ENCODE measurements at places on chromosomes 4 and X.

- peak; percentile 19 for DNase-seq
Observed at GRCh38 chrX:37776987-37777325, 2.9 kb upstream of the CYBB start.

GRCh38 chr4:72302981-72303704 lies 265.9 kb downstream of the ADAMTS3 start:
- peak; percentile 8 for DNase-seq

DNA sequence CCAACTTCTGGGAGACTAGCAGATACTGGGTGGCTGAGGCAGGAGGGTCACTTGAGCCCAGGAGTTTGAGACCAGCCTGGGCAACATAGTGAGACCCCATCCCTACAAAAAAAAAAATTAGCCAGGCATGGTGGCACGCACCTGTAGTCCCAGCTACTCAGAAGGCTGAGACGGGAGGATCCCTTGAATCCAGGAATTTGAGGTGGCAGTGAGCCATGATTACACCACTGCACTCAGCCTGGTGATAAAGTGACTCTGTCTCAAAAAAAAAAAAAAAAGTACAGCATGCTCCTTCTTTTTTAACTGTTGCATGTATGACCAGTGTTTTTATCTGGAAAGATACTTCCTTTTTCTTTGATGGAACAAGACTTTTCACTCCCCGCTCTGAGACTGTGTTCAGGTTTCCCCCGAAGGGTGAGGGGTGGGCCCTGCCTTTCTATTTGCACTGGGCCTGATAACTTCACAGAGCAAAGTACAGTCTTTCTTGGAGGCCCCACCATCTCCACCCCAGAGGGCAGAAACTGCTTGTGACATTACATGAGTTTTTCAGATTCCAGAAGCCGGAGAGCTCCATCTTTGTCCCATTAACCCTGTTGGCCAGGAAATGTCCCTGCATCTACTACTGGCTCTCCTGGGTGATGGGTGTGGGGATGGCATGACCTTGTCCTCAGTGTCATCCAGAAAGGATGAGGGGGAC lies 35.2 kb downstream of the NYX start:
- no peak for DNase-seq

DNA sequence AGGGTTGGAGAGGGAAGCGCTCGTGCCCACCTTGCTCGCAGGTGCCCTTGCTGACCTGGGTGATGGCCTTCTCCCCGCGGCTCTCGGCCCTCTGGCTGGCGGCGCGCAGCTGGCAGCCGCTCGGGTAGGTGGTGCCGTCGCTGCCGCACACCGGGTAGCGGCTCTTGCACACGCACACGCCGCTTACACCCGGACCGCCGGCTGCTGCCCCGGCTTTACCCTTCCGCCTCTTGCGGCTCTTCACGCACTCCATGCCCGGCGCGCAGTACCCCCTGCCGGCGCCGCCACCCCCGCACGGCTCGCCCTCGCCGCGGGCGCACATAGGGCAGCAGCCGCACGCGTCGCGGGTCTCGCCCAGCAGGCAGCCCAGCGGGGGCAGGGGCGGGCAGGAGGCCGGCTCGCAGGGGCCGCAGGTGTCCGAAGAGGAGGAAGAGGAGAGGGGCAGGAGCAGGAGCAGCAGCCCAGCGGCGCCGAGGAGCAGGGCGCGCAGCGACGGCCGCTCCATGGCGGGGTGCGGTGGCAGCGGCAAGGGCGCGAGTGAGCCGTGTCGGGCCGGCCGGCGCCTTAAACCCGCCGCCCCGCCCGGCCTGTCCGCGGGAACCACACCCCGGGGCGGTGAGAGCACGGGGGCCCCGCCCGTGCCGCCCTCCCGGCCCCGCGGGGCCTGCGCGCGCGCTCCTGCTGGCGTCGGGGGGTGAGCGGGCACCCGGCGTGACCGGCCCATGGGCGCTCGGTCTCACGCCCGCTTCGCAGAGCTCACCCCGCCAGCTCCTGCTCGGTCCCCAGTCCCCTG lies at the start of gene IGFBP7:
IGFBP7 (minus strand) TSS at position 539 of the 793 bp plus-strand sequence; CDS start at position 505, 34 bp downstream.
- peak; percentile 82 for DNase-seq

DNA sequence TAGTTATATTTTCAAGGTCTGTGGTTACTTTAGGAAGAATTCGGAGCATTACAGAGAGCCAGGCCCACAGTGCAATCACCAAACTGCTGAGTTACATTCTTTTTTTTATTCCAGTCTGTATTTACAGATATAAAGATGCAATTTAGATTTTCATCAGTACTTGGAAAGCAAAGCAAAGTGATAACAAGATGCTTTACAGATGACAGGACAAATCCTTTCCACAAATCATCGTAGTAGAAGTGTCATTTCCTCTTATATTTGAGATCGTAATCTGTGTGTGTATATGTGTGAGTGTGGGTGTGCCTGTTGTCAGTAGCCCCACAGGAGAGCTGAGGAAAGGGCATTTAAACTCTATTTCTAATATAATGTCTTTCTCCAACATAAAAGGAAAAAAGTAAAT lies 1893.7 kb downstream of the STIM2 start:
- no peak for DNase-seq

GRCh38 chrX:78321809-78322208 lies 5.6 kb downstream of the CYSLTR1 start:
- peak; percentile 86 for DNase-seq

DNA sequence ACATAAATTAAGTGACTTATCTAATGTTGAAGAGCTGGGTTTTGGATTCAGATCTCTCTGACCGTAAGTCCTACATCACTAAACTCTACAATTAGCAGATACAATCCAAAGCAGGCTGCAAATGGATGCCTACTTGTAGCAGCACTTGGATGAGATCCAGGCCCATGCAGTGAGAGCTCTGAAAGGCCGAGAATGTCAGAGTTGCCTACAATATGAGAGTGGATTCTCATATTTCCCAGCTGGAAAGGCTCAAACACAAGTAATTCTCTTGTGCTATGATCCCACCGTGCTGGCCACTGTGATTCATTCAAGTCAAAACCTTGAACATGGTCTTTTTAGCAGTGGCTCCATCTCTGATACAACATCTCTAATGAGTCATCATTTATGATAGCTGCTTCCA lies 125.4 kb upstream of the CHRDL1 start:
- DNase-seq = no peak

DNA sequence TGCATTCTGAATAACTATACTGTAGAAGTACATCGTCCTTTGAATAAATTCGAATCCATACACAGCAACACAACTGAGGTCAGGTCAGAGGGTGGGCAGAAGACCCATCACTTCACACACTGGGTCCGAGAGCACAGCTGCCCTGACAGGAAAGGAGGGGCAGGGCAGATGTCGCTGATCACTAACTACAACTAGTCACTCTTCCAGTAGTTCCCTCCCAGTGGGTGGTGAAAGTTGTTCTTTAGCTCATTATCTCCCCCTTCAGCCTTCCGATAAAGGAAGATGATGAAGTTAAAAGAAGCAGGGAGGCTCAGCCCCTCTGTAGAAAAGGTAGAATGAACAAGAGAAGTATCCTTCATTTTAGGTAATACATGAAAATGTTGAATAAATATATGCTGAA lies 278.9 kb downstream of the INPP4B start:
- DNase-seq = no peak

DNA sequence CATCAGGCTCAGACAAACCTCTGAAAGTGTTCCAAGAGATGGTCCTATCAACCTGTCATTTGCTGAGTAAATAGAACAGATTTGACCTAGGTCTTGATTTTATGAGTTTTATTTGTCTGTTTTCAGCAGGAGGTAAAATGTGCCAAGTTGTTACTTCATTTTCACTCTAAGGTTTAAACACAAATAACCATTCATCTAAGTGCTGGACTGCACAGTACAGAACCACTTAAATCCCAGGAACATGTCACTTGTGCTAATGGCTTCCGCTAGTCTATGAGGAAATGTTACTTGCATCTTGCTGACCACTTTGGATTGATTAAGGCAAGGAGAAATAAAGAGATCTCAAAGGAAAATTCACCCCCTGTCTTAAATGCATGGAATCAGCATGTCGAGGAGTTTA lies 660.7 kb downstream of the SMARCA1 start:
- no peak for DNase-seq

- no peak for DNase-seq
Observed at GRCh38 chr4:121358473-121358872, 22.3 kb downstream of the QRFPR start.

DNA sequence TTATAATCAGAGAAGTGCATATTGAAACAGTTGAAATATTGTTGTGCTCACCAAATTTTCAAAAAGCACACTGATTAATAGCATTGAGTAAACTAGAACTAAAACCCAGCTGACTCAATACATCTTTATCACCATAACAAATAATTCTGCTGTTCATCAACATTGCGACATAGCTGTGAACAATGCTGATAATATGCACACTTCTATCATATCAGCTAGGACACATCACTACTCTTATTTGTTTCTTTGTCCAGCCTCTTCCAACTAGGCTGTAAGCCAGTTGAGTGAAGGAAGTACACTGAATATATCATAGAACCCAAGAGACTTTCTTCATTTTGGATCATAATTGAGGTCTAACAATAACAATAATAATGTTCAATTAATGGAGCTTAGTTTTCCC lies 349.7 kb downstream of the IQCM start:
- DNase-seq = no peak

- DNase-seq = peak; percentile 43
Observed at GRCh38 chr4:88522702-88523324, 763 bp downstream of the PYURF start.

GRCh38 chr4:1195891-1196401 lies 23.6 kb upstream of the SPON2 start:
- no peak for DNase-seq

GRCh38 chr4:180913750-180914149 lies 1329.5 kb upstream of the TENM3 start:
- DNase-seq = no peak

GRCh38 chrX:42025861-42026260 lies 102.5 kb upstream of the CASK start:
- no peak for DNase-seq

DNA sequence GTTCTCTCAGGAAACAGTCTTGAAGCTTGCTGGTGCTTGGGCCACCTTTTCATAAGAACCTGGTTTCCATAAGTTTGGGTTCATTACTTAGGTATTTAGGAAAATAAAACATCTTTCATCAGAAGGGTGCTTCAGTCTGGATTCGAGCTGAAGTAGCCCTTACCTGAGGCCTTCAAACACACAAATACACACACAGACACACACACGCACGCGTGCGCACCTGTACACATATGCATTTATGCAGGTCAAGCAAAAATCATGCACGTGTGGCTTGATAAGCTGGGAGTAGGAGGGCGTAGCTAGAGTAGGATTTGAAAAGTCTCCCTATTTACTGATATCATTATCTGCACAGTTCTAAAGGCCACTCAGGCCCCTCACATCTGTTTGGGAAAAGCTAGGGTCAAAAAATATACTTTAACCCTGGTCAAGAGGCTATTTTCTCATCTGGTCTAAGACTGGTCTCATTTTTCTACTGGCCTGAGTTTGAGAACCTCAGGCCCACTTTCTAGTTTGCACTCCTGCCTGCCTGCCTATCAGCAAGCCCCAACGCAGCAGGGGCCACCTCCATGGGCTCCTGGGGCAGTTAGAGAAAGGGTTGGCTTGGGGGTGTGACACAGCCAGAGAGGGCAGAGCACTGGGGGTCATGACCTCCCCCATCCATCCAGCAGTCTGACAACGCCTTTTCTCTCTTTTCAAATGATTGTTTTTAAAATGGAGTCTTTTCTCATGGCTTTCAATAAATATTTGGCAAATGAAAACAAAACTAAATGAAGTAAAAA lies 64.3 kb downstream of the RASL11B start:
- no peak for DNase-seq

- DNase-seq = no peak
Observed at GRCh38 chr4:15147714-15148113, 145.4 kb downstream of the CPEB2 start.

Data from AML-193 (cell line).